Inflammatory macrophage treated with lipopolysaccharide for 4 hours (primary cell): ENCODE measurements at places on chromosomes 4 and X.

DNA sequence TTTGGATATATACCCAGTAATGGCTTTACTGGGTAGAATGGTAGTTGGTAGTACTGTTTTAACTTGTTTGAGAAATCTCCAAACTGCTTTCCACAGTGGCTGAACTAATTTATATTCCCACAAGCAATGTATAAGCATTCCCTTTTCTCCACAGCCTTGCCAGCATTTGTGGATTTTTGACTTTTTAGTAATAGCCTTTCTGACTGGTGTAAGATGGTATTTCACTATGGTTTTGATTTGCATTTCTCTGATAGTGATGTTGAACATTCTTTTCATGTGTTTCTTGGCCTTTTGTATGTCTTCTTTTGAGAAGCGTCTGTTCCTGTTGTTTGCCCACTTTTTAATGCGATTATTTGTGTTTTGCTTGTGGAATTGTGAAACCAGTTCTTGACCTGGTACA lies 290.5 kb downstream of the BMPR1B start:
- no peak for DNase-seq

DNA sequence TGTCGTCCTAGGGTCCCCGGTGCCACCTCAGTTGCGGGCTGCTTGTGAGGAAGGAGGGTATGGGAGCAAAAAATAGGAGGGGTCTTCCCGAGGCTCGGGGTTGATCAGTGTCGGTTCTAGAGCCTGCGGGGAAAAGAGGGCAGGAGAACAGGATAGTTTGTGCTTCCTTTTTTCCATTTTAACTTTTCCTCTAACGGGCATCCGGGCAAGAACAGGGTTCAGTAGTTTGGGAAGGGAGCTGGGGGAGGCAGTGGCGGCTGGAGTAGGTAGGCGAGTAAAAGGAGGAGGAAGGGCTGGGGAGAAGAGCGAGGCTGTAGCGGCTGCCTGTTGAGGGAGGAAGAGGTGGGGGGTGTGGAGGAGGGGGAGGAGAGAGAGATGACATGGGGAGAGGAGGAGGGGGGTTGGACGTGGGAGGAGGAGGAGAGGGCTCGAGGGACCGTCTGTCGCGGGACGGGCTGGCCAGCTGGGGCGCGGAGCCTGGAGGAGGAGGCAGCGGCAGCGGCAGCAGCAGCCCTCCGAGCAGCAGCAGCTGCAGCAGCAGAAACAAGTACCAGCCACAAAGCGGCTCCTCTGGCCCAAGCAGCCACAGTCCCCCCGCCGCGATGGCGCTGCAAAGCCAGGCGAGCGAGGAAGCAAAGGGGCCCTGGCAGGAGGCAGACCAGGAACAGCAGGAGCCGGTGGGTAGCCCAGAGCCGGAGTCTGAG lies at the start of gene SLC16A2:
TSS of gene SLC16A2 (plus strand) at position 458 of the 704 bp plus-strand sequence. CDS start at position 603, 145 bp downstream.
- DNase-seq: no peak

GRCh38 chr4:159045321-159045720 lies 57.6 kb upstream of the RAPGEF2 start:
- DNase-seq: no peak

- DNase-seq: no peak
Observed at GRCh38 chr4:78971326-78971725, 32.1 kb upstream of the PAQR3 start.

- no peak for DNase-seq
Observed at GRCh38 chr4:47535567-47536147, 50.6 kb downstream of the ATP10D start.

GRCh38 chrX:103573202-103573601 lies 12.1 kb upstream of the TCEAL4 start:
- DNase-seq: no peak

GRCh38 chr4:74503580-74503979 lies 58.6 kb downstream of the AREG start:
- peak; percentile 93 for DNase-seq

DNA sequence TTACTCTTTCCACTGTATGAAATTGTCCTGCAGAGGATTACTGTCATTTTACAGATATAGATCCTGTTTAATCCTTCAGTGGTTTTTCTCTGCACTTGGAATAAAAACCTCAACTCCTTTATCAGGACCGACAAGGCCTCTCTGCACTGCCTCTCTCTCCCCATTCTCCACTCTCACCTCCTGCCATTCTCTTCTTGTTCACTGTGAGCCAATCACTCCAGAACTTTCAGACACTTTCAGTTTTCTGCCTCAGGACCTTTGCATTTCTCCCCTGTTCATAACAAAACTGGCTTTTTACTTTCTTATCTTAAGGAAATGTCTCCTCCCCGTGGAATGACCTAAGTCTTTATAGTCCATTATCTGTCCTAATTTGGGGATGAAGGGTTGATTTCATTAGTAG lies 137.3 kb downstream of the ELOVL6 start:
- DNase-seq: no peak

DNA sequence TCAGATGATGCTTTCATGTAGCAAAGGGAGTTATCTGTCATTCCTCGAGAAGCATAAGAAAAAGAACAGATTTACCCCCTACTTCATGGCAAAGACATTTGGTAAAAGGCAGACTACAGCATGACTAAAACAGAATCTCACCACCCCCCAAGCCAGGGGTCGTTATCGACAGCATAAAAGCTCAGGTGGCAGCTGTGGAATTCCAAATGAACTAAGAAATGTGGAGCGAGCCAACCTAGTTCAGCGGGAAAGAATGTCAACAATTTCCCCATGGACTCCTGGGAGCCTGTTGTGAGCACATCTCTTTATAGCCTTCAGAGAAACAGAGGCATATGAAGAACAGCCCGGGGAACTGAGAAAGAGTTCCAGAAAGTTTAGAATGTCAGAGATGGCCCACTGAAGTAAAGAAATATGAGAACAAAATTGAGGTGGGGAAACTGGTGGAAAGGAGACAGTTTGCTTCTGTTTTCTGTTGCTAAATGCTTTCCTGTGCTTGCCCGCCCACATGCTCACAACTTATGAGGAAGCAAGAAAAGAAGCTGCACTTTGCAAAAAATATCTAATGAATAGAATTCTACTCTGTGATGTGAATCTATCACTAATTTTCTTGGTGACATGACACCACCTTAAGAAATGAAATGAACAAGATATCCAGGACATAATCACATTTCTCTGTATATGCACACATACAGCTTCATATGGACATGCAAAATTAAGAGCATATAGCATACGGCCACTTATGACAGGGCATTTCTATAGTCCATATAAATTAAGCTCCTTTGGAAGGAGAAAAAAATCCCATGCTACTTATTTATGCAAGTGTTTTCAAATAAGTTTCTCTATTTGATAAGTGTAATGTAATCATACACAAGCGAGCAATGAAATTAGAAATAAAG lies 135.3 kb upstream of the MID1 start:
- DNase-seq: peak; percentile 67

GRCh38 chr4:185879666-185880312 lies 67.8 kb upstream of the SORBS2 start:
- DNase-seq: no peak
